Upper lobe of left lung (tissue), 6 donors: ENCODE measurements at places on chromosomes 7 and 10.
A peak's percentile ranks its signal among the peaks of the same experiment; 100 is the strongest.

GRCh38 chr10:34188221-34188620 is 626.9 kb downstream of the PARD3 start:
- DNase-seq, result no peak

DNA sequence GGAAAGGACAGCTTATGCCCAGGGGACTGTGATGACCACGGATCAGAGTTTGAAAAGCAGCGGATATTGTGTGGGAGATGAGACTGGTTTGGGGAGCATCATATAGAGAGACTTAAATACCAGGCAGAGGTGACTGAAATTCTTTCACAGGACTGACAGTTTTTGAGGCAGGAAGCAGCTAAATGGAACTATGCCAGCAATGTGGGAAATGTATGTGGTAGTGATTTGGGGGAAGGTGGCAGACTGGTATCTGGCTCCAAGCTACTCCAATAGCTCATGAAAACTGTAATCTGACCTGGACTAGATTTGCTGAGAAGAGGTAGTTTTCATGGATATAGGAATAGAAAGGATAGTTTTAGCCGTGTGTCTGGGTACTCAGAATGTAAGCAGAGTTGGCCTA is 592.6 kb downstream of the REEP3 start:
- no peak for DNase-seq

DNA sequence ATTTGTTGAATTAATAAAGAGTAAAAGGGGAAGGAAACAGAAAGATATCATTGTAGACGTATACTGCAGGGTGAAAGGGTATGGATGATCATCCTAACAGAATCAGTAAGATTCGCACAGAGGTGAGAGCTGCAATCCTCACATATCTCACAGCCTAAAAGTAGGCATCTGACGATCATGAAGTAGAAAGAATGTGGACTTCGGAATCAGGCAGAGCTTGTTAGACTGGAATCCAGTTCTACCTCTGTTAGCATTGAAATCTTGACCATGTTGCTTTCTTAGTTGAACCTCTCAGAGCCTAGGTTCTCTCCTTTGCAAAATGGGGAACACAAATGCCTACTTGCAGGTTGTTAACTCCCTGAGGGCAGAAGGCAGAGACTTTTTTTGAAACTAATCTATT is 320.0 kb upstream of the C7orf33 start:
- DNase-seq, result no peak

DNA sequence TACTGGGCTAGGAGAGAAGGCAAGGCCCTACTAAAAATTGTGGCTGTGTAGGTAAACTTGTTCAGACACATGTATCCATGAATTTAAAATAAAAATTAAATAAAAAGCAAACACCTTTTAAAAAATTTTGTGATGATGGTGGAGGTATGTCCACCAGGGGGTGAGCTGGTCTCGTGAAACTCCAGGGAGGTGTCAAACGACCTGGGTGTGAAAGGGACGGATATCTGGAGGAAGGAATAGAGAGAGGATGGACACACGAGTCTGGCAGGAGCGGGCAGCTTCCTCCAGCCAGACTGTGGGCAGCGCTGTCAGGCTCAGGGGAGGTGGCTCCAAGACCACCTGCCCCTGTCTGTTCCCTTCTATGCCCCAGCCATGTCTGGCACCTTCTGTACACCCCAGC is 34.8 kb upstream of the DMBT1 start:
- peak; percentile 40 for DNase-seq

DNA sequence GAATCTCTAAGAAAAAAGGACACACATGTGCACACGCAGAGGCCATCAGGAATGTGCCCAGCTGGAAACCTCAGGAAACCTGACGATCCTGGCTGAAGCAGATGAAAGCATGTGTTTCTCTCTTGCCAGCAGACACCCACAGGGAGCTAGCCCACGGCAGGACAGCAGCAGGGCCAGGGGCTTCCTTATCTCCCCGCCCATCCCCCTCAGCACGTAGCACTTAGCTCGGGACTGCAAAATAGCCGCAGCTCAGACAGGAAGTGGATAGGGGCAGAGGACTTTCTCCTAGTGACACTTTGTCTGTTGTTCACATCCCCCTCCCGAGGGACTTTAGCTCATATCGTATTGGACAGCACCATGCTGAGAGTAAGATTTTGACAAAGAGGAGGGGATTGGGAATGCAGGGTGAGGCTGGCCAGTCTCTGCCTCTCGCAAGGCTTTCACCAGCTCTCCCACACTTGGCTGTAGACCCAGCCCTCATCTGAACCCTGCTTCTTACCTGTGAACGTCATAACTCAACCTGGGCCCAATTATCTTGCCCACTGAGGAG is 63.8 kb downstream of the MKI67 start:
- peak; percentile 47 for DNase-seq

- DNase-seq, result no peak
These were observed 46.5 kb downstream of the SVOPL start for GRCh38 chr7:138654616-138655015.

- no peak for DNase-seq
These were observed 55.3 kb downstream of the ZMIZ1 start for GRCh38 chr10:79124066-79124465.

- no peak for DNase-seq
These were observed 15.4 kb upstream of the UCN3 start for GRCh38 chr10:5349362-5349761.

DNA sequence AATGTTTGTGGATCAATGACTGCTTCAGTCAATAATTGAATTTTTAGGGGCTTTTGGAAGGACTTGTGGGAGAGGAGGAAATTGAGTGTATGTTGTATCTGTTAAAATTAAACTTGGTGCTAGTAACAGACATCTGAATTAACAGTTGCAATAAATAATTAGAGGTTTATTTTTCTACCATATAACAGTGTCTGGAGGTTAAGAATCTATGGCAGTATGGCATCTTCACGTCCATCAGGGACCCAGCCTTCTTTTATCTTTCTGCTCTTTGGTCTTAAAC is 72.8 kb upstream of the HABP2 start:
- no peak for DNase-seq

DNA sequence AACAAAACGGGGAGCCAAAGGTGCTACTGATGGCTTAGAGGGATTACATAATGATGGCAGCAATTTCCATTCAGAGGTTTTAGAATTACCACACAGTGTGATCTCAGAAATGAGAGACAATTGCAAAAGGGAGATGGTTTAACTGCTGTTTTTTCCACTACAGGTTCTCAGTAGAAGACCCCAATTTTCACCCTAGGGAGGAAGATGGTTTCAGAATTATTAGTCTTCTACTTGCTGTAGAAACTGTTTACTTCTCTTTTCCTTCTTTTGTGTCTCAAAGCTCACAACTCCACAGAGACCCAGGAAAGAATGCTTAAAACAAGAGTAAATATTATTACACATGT is 226.5 kb downstream of the INHBA start:
- no peak for DNase-seq

GRCh38 chr10:34593930-34594329 is 221.2 kb downstream of the PARD3 start:
- DNase-seq, result no peak

DNA sequence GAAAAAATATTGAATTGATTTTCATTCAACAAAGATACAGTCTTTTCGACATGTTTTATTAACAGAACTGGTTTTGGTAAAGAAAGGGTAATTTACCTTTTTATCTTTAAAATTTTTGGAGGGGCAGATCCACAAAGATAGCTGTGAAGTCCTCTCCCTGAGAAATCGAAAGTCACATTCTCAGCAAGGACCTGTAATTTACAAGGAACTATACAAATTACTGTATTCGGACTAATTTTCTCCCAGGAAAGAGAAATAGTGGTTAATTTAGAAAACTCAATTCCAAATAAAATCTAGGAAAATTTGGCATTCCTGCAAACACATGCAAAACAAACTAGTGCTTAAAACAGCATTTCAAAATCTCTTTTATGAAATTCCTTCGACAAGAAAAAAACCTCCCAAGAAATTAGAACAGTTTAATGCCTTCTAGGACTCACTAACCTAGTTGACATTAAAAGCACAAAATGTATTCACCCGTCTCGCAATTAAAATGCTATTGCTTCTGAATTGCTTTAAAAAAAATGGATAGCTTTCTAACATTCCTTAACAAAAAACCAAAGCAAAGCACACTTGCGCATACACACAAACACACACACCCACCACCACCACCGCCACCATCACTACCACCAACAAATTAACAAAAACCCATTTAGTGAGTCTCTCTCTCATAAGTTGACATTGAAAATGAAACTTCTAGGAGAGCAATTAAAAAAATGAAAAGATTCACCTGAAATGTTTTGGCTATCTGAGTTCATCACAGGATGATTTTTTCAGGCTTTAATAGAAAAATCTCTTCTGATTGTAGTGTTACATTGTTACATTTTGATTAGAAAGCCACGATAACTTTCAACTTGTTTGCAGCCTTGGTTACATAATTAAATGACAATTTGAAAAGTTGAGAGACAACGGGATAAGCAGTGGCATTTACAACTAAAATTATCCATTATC is 4.0 kb upstream of the NKX2-3 start:
- DNase-seq, result no peak

DNA sequence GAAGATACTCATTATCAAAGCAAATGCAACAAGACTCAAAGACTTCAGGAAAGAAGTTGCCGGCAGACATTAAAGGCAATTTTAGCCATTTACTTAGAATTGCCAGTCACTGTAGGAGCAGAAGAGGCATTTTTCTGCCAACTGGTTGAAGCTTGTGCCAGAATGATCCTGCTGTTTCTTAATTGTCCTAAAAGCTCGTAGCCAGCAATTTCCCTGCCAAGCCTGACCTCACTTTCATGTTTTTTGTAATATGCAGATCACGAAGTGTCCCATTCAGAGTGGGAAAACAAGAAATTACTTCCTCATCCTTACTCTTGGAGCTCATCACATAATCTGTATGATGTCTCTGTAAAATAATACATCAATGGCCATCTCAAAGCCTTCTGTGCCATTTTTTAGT is 130.9 kb upstream of the ANKRD1 start:
- no peak for DNase-seq

GRCh38 chr10:6580279-6581029 is 378 bp upstream of the PRKCQ start:
- peak; percentile 82 for DNase-seq

DNA sequence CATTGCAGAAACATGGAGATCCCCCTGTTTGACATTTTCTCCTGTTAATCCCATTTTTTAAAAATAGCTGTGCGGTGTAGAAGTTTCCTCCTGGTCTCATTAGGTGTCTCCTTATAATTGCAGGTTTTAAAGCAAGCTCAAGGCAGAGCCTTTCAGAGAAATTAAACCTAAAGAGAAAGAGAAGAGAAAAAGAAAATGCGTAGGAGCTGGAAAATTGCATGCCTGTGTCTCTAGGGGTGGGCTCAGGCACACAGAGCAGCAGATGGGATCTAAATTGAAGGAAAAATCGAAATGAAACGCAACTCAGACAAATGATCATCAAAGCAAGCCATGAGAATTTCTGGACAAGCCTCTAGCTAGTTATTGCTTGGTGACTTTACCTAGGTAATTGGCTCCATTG is 40.1 kb downstream of the GPR26 start:
- DNase-seq, result no peak

DNA sequence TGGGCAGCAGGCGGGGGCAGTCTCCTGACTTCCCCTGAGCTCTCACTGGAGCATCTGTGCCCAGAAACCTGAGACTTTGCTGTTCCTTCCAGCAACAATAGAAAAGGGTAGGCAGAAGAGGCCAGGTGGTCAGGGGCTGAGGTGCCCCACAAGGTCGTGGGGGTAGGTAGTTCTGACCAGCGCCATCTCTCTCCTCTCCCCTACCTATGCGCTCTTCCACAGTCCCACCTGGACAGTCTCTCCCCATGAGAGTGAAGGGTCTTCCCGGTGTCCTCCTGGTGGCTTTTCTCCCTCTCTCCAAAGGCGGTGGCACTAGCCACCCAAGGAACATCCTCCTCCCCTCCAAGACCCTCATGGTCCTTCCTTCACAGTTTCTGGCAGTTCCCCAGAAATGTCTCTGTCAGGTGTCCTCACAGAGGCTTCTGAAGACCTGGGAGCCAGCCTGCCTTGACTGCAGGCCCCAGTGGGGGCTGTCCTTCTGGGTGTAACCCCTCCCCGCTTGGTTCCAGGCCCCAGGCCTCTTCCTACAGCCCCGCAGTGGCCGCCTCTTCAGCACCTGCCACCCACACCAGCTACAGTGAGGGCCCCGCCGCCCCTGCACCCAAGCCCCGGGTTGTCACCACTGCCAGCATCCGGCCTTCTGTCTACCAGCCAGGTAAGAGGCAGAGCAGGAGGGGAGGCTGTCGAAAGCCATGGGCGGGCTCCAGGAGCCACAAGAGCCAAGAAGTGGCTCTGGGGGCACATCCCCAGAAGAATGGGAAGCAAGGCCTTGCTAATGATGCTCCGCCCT is 41.3 kb downstream of the LDB3 start:
- peak; percentile 78 for DNase-seq

DNA sequence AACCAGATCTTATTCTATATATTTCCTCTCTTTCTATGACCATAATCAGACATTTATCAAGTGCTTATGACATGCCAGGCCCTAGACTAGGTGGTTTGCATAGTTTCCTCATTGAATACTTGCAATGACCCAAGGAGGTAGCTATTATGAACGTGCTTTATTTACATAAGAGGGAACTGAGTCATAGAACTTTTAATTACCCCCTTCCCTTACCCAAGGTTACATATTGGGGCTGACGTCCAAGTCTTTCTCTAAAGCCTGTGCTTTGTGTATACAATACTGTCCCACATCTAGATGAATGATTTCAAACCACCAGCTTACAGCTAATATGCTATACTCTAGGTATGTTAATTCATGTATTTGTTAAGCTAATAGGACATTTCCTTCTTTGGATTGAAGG is 91.9 kb upstream of the NPY start:
- DNase-seq, result no peak

DNA sequence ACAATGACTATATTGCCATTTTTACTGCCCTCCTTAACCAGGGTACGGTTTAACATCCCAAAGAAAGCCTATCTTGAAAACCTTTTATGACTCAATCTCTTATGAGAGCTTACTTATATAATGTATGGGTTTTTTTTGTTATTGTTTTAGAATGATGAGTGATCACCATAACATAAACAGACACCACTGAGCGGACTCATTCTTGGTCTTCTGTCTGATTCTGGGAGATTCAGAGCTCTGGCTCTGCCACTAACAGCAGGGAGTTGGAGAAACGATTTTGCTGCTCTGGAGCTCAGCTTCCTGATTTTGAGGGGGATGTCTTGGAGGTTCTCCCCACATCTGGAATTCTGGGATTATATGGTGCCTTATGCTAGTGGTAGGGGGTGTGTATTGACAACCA is 244.1 kb downstream of the FRMD4A start:
- no peak for DNase-seq

DNA sequence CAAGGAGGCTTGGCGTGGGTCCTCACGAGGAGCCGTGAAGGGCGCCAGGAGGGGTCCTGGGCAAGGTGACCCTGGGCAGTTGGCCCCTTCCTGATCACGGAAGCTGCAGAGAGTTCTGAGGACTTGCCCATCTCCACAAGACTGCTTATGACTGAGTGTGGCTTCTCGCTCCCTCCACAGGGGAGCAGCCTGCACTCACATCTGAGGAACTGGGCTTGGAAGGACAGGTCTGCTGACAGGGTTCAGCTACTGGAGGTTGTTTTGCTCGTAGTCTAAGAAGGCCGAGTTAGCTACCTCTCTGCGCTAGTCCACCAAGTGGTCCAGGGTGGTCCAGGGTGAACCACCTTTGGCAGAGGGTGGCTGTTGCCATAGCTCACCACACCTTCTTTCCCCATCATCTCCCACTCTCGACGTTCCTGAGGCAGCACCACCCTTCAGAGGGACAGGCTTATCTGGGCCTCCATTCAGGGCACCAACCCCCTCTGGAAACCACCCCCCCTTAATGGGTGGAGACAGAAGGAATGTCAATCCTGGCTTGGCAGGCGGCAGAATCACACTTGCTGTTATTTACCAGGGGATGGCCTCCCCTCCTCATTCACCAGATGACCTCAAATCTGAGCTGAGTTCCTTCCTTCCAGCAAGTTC is 38.2 kb downstream of the FAM53B start:
- no peak for DNase-seq

GRCh38 chr10:17586821-17587234 is 30.3 kb downstream of the HACD1 start:
- DNase-seq, result no peak
